Gastroesophageal sphincter (tissue), 4 donors: ENCODE measurements at places on chromosomes 7 and 10. TPM values are rescaled to one million over a fixed set of nuclear protein-coding genes. Genes with fewer than 3 reads are reported as not detected.

DNA sequence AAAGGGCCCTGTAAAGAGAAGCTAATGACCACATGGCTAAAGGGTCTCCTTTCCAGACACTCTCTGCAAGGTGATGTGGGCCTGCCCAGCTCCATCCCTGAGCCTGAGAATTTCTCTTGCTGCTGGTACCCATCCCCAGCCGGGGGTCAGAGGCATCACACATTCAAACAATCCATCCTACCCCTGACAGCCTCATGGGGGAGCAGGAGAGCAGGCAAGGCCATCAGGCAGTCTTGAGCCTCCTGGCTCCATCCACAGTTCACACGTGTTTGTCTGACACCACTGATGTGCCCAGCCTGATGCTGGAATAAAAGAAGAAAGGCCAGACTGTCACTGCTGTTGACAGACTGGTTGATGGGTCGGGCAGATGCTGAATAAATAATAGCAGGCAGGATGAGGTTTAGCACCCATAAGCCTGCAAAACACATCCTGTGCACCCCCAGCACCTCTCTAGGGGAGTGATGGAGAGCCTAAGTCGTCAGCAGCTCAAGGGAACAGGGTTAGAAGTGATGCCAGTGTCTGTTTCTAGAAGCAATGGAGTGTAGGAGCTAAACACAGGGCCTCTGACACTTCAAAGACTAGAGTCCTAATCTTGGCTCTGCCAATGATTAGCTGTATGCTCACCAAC, 43.5 kb downstream of the TLL2 start:
- peak; percentile 28 for ATAC-seq

GRCh38 chr10:132109341-132110110, 43.8 kb downstream of the JAKMIP3 start:
- ATAC-seq = peak; percentile 82

- no peak for ATAC-seq
These were observed 392.8 kb downstream of the DNAJB6 start for GRCh38 chr7:157729566-157729965.

GRCh38 chr7:113143486-113144257, 25.3 kb upstream of the SMIM30 start:
- ATAC-seq = no peak

DNA sequence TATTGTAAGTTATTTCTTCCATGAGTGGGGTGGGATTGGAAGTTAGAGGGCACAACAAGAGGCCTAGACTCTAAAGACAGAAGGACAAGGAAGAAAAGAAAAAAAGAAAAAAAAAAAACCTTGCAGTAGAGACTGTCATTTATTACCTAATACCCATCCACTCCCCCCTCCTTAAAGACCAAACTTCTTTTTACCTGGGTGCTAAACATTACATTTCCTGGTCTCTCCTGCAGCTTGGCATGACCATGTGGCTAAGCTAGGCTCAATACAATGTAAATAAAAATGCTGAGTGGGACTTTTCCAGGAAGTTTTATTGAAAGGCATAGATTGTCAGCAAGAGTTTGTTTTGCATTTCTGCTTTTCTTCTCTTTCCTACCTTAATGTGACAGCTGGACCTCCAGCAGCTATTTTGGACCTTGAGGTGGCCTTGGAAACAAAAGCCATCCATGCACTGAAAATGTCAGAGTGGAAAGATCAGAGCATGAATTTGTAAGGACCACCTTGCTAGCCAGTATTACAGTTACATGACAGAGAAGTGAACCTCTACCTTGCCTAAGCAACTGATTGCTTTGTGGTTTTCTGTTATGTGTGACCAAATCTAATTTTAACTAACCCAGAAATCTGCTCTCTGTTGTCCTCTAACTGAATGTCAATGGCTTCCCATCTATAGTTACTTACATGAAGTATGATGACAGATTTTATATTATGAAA, 81.3 kb upstream of the SFMBT2 start:
- no peak for ATAC-seq

- ATAC-seq = no peak
These were observed 6.3 kb downstream of the IFT22 start for GRCh38 chr7:101315336-101315735.

DNA sequence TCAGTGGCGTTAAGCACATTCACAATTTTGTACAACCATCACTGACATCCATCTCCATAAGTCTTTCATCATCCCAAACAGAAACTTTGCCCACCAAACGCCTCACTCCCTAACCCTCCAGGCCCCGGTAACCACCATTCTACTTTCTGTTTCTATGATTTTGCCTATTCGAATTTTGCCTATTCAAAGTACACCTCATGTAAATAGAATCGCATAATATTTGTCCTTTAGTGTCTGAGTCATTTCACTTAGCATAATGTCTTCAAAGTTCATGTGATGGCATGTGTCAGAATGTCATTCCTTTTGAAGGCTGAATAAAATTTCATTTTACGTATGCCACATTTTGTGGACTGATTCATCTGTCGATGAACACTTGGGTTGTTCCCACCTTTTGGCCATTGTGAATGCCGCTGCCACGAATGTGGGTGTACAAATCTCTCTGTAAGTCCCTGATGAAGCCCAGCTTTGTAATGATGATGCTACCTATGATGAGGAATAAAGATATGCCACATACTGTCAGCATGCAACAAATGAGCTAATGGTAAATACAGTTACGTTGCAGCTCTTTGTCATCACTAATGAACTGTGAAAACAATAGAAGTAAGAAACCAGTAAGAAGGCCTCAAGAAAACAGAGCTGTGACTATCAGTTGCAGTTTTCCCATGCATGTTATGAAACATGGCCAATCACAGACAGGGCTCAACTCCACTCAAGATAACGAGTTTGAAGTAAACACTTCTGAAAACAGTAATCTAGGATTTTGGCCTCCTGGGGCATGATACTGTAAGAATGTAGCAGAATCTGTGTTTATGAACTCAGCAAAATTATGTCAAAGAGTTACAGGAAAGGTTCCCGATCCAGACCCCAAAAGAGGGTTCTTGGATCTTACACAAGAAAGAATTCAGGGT, 120.0 kb downstream of the ADAM12 start:
- ATAC-seq = no peak

DNA sequence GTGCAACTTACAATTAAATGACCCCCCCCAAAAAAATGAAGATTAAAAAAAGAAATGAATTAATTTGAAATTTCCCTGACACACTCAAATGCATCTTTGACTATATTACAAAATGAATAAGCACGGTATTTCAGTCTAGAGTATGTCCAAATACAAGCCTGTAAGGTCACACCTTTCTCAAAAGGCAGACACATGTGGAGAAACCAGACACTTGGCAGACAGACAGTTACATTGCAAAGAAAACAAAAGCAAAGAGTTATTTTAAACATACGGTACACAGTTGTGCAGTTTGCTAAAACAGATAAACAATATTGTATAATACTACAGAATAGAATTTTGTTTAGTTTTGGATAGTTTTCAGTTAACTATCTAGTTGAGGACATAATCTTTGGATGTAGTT, 153.0 kb downstream of the ATE1 start:
- no peak for ATAC-seq

GRCh38 chr7:7271094-7271874, 88.9 kb downstream of the C1GALT1 start:
- no peak for ATAC-seq

- no peak for ATAC-seq
These were observed 221.5 kb upstream of the AOAH start for GRCh38 chr7:36945612-36946400.

The FAM241B gene
- total RNA-seq = 7.5 TPM

The INMT gene
- 212 TPM for total RNA-seq

The HMX3 gene
- total RNA-seq = not detected

The TSPAN33 gene
- 1.9 TPM for total RNA-seq

The ANKRD30A gene
- not detected for total RNA-seq

The STARD3NL gene
- 41.5 TPM for total RNA-seq
